A172 (cell line): ENCODE measurements at places on chromosomes 7 and 10. TPM values are rescaled to one million over a fixed set of nuclear protein-coding genes. Genes with fewer than 3 reads are reported as not detected.

Gene ZCWPW1
- 2.9 and 3.7 TPM in 2 replicates for total RNA-seq

GRCh38 chr7:133009426-133010252, 72.3 kb downstream of the CHCHD3 start:
- no peak for DNase-seq

DNA sequence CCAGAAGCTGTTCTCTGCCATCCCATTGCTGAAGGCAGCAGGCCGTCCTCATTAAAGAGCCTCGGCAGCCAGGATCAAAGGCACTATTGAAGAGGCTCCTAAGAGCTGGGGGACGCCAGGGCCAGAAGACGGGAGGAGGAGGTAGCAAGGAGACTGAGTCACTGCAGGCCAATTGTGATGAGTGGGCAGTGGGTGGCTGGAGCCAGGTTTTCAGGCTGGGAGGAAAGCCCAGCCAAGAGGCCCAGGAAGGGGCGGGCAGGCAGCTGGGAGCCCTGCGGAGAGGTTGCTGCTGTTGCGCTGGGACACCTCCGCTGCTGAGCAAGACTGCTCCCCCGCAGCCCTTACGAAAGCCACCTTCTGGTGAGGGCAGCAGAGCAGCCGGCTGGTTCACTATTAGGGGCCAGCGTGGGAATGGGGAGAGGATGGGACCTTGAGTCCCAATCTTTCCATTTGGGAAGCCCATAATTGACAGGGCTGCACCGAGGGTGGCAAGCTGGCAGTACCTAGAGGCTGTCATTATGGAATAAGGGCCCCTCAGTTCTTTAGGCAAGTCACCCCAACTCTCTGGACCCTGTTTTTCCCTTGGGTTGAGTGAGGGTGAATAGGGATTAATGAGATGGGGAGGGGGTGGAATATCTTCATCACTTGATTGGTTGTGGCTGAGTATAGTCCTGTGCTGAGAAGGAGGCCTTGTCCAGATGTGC, 48.4 kb downstream of the UNC5B start:
- DNase-seq, result peak; percentile 80

DNA sequence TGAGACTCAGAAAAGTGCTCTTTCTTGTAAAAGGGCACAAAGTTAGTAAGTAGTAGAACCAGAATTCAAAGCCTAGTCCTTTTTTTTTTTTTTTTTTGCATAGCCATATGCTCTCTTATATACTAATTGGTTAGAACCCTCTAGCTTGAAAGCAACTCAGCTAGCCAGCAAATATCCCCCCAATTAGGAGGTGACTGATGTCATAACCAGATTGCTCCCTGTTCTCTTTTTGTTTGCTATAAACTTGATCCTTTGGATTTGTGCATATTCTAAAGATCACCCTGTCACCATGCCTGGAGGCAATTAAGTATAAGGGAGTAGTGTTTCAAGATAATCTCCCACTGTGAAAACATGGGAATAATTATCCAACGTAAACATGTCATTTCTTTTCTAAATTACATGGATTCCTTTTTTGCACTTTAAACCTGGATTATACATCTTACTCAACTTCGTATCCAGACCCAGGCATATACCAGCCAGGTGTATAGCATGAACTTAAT, 963.4 kb downstream of the CNTNAP2 start:
- DNase-seq, result no peak

GRCh38 chr10:48187713-48188485, 86.6 kb downstream of the FRMPD2 start:
- no peak for DNase-seq

DNA sequence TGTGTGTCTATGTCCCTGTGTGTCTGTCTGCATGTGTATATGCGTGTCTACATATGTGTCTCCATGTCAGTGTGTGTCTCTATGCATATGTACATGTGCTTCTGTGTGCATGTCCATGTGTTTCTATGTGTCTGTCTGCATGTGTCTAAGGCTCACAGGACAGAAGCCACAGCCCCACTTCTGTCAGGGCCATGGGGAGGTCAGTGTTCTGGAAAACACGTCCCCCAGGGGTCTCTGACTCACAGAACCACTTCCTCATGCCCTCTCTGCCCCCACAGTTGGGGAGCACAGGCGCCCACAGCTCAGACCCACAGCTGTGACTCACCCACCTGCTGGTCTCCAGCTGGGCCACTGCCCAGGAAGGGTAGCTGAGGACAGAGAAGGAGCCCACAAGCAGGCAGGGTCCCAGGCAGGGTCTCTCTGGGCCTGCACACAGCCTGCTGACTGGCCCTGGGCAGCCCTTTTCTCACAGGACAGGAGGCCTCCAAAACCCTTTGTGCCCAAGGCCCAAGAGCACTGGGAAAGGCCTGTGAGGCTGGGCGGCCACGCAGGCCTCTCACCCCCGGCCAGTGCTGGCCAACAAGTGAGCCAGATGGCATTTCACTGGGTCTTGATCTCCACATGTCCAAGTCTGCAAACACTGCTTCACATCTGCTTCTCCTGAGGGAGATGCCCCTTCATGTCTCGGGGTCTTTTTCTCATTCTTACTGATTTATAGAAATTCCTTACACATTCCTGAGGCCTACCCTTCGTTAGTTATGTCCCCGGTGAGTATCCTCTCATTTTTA, 102.9 kb upstream of the FAM20C start:
- peak; percentile 98 for DNase-seq

Gene VWC2
- total RNA-seq, result not detected in 2 replicates

Gene HOXA7
- not detected in 2 replicates for total RNA-seq

GRCh38 chr7:38105874-38106483, 72.1 kb upstream of the STARD3NL start:
- peak; percentile 51 for DNase-seq

DNA sequence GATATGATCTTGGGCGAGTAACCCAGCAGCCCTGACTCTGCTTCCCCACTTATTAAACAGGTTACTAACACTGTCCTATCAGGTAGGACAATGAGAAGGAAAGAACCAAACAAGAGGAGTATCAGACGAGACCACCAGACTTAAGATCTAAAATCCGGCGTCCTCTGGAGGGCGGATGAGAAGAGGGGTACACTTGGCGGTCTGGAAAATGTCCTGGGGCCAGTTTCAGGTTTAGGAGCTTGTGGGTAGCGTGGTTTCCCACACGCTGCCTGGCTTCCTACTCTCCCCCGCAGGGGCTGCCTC, 635 bp downstream of the ZNF32 start:
- no peak for DNase-seq

Gene SPACDR
- total RNA-seq, result 0.60 and 8.3 TPM in 2 replicates

- no peak for DNase-seq
Observed at GRCh38 chr7:132541656-132542055, 34.6 kb downstream of the PLXNA4 start.

DNA sequence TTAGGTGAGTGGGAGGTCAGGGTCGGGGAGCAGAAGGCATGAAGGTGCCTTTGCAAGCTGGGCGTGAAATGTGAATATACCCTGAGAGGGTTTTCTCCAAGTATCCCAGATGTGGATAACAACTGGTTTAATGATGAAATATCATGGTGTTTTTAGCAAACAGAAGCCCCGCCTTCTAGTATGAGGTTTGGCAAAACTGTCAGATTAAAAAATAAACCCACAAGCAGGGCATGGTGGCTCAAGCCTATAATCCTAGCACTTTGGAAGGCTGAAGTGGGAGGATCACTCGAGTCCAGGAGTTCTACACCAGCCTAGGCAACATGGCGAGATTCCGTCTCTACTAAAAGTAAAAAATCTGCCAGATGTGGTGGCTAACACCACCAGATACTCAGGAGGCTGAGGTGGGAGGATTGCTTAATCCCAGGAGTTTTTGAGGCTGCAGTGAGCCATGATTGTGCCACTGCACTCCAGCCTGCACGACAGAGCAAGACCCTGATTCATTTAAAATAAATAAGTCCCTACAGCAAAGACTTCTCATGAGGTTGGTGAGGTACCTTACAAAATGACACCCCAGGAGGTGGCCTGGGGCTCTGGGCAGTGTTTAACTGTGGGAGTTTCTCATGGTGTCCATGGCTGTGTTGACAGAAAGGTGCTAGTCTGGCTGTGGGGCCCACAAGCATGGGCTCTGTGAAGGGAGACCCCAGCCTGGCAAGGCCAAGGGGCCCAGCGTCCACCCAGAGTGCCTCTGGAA, 6.7 kb upstream of the PWWP2B start:
- DNase-seq, result no peak

DNA sequence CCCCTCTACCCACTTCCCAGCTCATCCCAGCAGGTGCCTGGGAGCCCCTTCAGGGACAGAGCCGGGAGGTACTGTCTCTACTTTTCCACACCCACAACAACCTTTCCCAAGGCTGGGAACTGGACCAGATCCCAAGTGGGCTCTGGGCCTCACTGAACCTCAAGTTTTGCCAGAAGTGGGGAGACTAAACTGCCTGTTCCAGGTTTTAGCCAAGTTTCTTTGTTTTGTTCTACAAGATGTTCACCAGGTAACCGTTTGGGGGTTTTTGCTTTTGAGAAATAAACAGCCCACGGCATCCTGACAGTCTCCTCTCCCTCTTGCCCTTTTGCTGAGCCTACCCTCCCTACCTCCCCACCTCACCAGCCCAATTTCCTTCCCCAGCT, 10.6 kb upstream of the EMX2 start:
- DNase-seq, result no peak

DNA sequence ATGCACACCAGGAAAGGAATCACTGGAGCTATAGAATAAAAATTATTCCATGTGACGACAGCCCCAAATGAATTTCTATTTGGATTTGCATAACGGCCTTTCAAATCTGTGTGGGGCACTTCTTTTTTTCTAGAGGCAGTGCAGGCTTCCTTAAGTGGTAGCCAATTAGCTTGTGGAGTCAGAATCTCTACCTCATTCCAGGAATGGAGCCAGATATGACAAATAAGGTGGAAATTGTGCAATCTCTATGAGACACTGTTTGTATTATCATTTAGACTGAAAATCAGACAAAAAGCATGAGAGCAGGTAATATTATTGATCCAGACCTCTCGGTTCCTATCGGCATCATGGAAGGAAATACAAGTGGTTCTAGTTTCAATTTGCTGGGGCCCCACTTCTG, 78.7 kb downstream of the BEND7 start:
- DNase-seq, result peak; percentile 66

Gene FBXL13
- total RNA-seq, result 1.5 and 2.9 TPM in 2 replicates

DNA sequence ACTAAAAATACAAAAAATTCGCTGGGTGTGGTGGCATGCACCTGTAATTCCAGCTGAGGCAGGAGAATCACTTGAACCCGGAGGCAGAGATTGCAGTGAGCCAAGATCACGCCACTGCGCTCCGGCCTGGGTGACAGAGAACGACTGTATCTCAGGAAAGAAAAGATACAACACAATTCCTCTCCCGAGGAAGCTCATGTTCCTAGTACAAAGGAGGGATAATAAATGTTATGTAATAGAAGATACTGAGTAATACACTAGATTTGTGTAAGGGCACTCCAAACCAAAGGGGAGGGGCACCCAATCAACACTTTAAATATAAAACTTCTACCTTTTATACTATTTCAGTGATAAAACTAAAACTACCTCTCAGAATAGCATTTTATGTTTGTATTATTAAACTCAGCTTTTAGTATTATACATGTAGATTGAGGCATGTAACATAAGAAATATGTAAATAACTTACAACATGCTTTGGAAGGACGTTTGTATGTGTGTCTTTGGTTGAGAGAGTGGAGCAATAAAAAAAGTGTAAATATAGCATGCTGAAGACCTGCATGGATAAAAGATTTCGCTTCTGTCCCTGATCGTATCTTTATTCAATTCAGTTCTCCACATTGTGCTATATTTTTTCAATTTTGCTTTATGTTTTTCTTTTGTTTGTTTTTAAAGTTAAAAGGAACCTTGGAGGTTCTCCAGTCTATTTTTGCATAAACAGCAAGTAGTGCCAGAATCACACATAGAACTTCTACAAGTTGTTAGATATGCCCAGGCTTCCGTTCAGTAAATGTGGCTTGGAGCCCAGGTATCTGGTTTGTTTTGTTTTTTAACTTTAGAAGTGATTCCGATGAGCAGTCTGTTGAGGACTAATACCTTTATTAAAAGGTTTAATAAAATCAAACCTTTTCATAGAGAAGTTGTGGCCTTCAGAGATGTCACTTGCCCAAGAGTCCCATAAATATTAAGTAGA, 71.9 kb downstream of the WAC start:
- DNase-seq, result no peak

- no peak for DNase-seq
Observed at GRCh38 chr7:5231811-5232484, 41.9 kb downstream of the WIPI2 start.

- no peak for DNase-seq
Observed at GRCh38 chr10:123665491-123666286, 466 bp upstream of the GPR26 start.

- DNase-seq, result no peak
Observed at GRCh38 chr7:115816318-115816974, 214.1 kb downstream of the TFEC start.

Gene MKX
- 185 and 203 TPM in 2 replicates for total RNA-seq
